Adrenal gland (tissue), 19 donors: ENCODE measurements at places on chromosomes 3 and 15. TPM values are rescaled to one million over a fixed set of nuclear protein-coding genes. Genes with fewer than 3 reads are reported as not detected.

Gene ZNF106
- total RNA-seq = 77.7 TPM

Gene SLC12A1
- total RNA-seq = 0.32 TPM

Gene FOXB1
- total RNA-seq = not detected

Gene SLC51A
- 2.3 TPM for total RNA-seq

Gene LDHAL6B
- total RNA-seq = not detected

Gene SPINT1
- total RNA-seq = 0.17 TPM

Gene EIF1B
- total RNA-seq = 8.8 TPM

- H3K4me3 ChIP-seq = no peak overlapping the region
- H3K27ac ChIP-seq = no peak overlapping the region
- no peaks in the 10 kb centered on the region for H3K27me3 ChIP-seq
- no peaks in the 10 kb centered on the region for H3K36me3 ChIP-seq
Measured at GRCh38 chr15:61621146-61621545, 392.0 kb upstream of the RORA start.

DNA sequence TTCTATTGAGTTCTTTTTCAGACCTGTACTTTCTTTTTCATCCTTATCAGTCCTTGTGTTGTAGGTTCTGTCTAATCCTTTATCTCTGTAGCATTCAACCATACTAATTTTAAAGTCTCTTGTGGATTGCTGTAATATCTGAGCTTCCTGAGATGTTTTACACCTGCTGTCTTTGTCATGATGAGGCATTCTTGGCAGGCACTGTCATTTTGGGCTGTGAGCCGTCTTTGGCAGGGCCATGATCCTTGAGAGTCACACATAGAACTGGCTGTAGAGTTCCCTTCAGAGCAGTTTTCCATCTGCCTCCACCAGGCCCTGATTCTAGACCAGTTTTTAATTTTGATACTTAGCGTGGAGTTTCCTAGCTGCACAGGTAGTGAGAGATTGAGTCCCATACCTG lies 6.7 kb downstream of the EFCC1 start:
- H3K4me3 ChIP-seq = no peak overlapping the region
- peaks cover 7% of the 10 kb centered on the region for H3K4me1 ChIP-seq
- peaks cover 13% of the 10 kb centered on the region for H3K27me3 ChIP-seq

GRCh38 chr3:22969276-22969675 lies 233.9 kb upstream of the UBE2E2 start:
- no peaks in the 10 kb centered on the region for H3K4me1 ChIP-seq
- no peaks in the 10 kb centered on the region for H3K36me3 ChIP-seq
- no peak for DNase-seq
- no peak overlapping the region for H3K4me3 ChIP-seq

- no peak overlapping the region for H3K27ac ChIP-seq
- H3K36me3 ChIP-seq = no peaks in the 10 kb centered on the region
Measured at GRCh38 chr3:107969525-107969924, 121.3 kb downstream of the CD47 start.

DNA sequence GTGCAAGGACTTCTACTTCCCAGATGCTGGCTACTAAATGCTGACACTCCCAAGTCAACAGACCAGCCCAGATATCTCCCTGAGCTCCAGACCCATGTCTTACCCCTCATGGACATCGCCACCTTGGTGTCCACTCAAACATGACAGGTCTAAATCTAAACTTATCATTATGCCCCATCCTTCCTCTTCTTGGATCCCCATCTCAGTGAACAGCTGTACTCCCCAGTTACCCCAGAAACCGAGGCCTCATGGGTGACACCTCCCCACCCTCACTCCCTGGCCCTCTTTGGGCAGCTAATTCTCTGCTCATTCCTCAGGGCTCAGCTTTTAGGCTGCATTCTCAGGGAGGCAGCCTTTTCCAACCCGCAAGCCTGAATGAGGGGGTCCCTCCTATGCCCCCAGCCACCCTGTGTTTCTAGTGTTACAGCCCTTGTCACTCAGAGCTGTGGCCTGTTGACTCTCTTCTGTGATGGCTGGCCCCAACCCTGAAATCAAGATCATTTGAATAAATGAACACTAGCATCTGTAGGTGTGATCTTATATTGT lies 5.4 kb downstream of the EHD4 start:
- DNase-seq = peak; percentile 34
- peaks cover 17% of the 10 kb centered on the region for H3K4me1 ChIP-seq
- no peak overlapping the region for H3K27ac ChIP-seq
- no peak overlapping the region for H3K4me3 ChIP-seq
- H3K36me3 ChIP-seq = no peaks in the 10 kb centered on the region

GRCh38 chr3:134938029-134938525 lies 143.0 kb downstream of the EPHB1 start:
- no peak overlapping the region for H3K4me3 ChIP-seq
- H3K4me1 ChIP-seq = no peaks in the 10 kb centered on the region
- no peak overlapping the region for H3K27ac ChIP-seq
- H3K27me3 ChIP-seq = no peaks in the 10 kb centered on the region
- no peak for DNase-seq

DNA sequence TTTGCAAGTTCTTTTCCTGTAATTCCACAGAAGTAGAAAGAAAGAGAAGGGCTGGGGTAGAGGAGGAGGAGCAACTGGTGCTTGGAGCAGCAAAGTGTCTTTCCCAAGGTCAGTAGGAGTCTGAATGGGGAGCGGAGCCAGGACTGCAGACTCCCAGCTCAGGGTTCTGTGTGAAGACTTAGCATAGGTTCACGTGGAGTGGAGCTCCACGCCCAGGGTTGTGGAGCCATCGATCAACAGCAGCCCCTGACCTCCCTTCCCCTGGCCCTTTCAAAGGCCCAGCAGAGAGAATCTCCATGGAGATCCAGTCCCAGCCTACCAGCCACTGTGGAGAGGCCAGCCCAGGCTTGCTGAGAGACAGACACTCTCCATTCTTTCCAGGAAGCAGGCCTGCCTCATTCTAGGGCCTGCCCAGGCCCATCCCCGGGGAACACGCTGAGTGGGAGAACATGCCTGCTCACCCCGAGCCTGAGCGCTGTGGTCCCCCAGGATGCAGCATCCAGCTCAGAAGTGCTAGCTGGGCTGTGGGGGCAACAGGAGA lies 62.1 kb downstream of the CORO2B start:
- no peak overlapping the region for H3K4me3 ChIP-seq
- DNase-seq = peak; percentile 58
- H3K27ac ChIP-seq = peak overlapping the region; percentile 26
- no peaks in the 10 kb centered on the region for H3K27me3 ChIP-seq
- H3K36me3 ChIP-seq = no peaks in the 10 kb centered on the region
